Ureter (tissue), 1 donor: ENCODE measurements at places on chromosomes 11 and 22. TPM values are rescaled to one million over a fixed set of nuclear protein-coding genes. Genes with fewer than 3 reads are reported as not detected.

Gene CDK2AP2
- 40.5 TPM for total RNA-seq

Gene SUSD2
- 8.3 TPM for total RNA-seq

Gene PDGFB
- 5.9 TPM for total RNA-seq

Gene TRAPPC4
- 72.4 TPM for total RNA-seq

Gene OPCML
- total RNA-seq, result 0.10 TPM

Gene PNPLA3
- 0.75 TPM for total RNA-seq

Gene MS4A15
- not detected for total RNA-seq

Gene MDK
- 105 TPM for total RNA-seq

Gene MYEOV
- total RNA-seq, result not detected

Gene HSD17B12
- total RNA-seq, result 102 TPM

Gene XKR3
- total RNA-seq, result not detected

Gene FBXO3
- 36.5 TPM for total RNA-seq

Gene CARD10
- total RNA-seq, result 14.9 TPM

Gene MRGPRX3
- total RNA-seq, result not detected

Gene MIAT
- 4.7 TPM for total RNA-seq

Gene STK33
- total RNA-seq, result 13.1 TPM

Gene HORMAD2
- total RNA-seq, result not detected

Gene OR8K1
- not detected for total RNA-seq

Gene DNAJB7
- total RNA-seq, result not detected

Gene MEI1
- 6.8 TPM for total RNA-seq

Gene TBCEL
- 31.0 TPM for total RNA-seq

Gene HDHD5
- total RNA-seq, result 30.2 TPM

Gene KRTAP5-8
- 5.0 TPM for total RNA-seq

Gene KCTD17
- total RNA-seq, result 37.2 TPM

Gene CDC42EP1
- total RNA-seq, result 33.4 TPM
